ENCODE measurements at places on chromosomes 3 and 15.

GRCh38 chr3:141104151-141104821, 53.1 kb downstream of the SPSB4 start:
- no peak for DNase-seq

GRCh38 chr3:72133329-72134011, 348.5 kb upstream of the PROK2 start:
- no peak for DNase-seq

DNA sequence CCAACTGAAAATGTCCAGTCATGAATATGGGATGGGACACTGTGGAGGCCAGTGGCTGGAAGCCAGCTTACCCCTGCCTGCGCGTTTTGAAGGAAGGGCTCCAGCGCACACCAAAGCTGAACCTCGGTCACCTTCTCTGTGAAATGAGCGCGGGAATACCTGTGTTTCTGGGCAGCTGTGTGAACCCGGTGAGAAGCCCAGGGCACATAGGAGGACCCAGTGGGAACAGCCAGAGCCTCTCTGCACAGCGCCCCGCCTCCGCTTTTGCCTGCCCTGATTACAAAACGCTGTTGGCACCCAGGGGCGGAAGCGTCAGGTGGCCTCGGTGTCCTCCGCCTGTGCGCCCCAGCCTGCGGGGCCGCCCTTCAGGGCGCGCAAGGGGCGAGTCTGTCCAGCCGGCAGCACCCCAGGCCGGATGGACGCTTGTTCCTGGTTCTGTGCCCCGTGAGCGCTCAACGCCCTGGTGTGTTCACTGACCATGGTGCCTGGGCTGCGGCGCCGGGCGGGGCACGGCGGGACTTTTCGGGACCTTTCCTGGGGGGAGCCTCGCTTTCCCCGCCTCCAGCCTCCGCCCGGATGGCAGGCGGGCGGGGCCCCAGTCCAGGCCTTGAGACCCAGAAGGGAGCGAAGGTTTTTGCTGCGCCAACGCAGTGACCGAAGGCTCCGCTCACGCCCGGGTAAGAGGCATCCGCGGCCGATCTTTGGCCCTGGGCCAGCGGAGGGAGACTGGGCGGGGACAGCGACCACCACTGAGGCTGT, at the start of gene SQOR:
TSS of gene SQOR (plus strand) at position 598 of the 759 bp plus-strand sequence. CDS start 23,895 bp downstream, outside the sequence.
- peak; percentile 17 for DNase-seq

GRCh38 chr3:188792793-188793192, 379.0 kb upstream of the TPRG1 start:
- peak; percentile 16 for DNase-seq

DNA sequence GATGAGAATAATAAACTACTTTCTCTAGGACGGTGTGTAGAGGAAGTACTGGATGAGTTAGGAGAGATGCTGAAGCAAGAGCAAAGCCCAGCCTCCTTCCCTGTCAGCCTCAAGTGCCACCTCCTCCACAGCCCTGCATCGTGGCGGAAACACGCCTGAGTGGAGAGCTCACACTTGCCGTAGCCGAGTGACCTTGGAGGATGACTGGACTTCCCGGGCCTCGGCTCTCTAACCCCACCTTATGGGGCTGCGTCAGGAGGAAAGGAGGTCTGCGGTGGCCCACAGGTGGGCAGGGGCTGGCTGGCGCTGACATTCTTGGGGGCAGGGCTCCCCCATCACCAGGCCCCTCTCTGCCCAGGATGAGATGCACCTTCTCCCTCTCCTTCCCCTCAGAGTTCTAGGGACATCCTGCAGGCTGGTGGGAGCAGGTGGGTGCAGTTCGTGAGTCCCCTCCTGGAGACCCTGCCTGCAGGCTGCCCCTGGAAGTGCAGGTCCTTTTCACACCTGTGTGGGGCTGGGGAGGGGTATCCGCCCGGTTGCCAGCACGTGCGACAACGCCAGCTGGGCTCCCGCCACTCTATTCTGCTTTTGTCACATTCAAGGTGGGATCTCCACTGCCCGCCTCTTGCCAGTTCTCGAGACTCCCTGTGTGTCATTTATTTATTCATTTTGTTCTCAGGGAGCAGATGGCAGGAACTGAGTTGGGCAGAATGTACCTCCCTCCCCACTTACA, 175.2 kb downstream of the MEGF11 start:
- no peak for DNase-seq

DNA sequence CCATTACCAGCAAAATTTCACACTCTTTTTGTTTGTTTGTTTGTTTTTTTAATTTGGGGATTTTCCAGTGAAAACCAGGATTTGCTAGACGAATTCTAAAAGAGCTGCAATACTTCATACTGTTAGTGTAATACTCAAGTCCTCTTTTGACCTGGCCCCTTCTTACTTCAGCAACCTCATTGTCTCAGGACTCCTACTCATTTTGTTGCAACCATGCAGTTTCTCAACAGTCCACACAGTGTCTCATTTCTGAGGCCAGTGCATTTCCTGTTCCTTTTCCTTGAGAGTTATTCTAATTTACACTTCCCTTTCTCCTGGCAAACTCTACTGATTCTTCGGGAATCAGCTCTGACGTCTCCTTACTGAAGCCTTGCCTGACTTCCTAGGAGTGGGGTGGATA, 35.6 kb downstream of the NSUN3 start:
- DNase-seq, result no peak

DNA sequence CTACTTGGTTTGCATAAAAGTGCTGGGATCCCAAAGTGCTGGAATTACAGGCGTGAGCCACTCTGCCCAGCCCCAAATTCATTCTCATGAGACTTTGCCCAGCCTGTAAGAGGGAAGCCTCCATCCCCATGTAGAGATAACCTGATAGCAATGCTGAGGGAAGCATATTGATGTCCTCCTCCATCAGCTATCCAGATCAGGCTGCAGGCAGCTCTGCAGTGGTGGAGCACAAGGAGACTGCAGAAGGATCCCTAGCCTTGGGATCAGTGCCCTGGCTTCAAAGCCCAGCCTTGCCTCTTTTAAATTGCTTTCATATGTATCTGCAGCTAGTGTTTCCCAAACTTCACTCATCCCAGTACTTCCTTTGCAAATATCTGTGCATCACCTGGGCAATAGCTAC, 32.7 kb downstream of the MECOM start:
- DNase-seq, result no peak

DNA sequence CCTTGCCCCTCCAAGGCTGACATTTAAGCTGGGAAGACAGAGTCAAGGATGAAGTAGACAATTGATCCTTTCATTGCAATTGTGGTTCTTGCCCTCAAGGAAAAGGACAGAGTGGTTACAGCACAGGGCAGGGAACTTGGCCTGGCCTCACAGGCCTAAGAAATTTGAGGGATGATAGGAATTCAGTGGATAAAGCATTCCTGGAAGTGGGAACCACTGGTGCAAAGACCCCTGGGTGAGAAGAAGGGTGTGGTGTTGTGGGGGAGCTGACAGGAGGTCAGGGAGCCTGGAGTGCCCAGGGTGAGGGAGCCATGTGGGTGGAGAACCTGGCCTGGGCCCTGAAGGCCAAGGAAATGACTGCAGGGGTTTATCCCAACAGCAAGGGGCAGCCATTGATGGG, 287.4 kb downstream of the UACA start:
- no peak for DNase-seq

GRCh38 chr3:4394048-4394447, 73.0 kb downstream of the SUMF1 start:
- no peak for DNase-seq

GRCh38 chr3:98755601-98756000, 7.5 kb upstream of the ST3GAL6 start:
- no peak for DNase-seq

DNA sequence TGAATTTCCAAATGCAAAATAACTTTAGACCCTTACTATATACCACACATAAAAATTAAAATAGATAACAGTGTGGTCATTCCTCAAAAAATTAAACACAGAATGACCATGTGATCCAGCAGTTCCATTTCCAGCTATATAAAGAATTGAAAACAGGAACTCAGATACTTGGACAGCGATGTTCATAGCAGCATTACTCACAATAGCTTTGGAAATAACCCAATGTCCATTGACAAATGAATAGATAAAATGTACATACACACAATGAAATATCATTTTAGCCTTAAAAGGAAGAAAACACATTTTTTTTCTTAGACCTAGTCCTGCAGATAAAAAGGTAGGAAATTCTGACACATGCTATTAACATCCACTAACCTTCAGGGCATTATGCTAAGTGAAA, 26.7 kb downstream of the RAD51 start:
- DNase-seq, result no peak
